ENCODE measurements at places on chromosomes 16 and 17. TPM values are rescaled to one million over a fixed set of nuclear protein-coding genes. Genes with fewer than 3 reads are reported as not detected.

- H3K4me3 ChIP-seq, result no peak overlapping the region
- peaks cover 73% of the 10 kb centered on the region for H3K36me3 ChIP-seq
- H3K27me3 ChIP-seq, result no peaks in the 10 kb centered on the region
- H3K4me1 ChIP-seq, result peaks cover 38% of the 10 kb centered on the region
- no peak for DNase-seq
Measured at GRCh38 chr17:80889231-80890195, 102.1 kb upstream of the CHMP6 start.

GRCh38 chr17:67441052-67441895 lies 64.2 kb downstream of the PITPNC1 start:
- no peaks in the 10 kb centered on the region for H3K27me3 ChIP-seq
- H3K27ac ChIP-seq, result peak overlapping the region; percentile 93
- H3K4me3 ChIP-seq, result peak overlapping the region; percentile 64
- H3K4me1 ChIP-seq, result peaks cover 87% of the 10 kb centered on the region

DNA sequence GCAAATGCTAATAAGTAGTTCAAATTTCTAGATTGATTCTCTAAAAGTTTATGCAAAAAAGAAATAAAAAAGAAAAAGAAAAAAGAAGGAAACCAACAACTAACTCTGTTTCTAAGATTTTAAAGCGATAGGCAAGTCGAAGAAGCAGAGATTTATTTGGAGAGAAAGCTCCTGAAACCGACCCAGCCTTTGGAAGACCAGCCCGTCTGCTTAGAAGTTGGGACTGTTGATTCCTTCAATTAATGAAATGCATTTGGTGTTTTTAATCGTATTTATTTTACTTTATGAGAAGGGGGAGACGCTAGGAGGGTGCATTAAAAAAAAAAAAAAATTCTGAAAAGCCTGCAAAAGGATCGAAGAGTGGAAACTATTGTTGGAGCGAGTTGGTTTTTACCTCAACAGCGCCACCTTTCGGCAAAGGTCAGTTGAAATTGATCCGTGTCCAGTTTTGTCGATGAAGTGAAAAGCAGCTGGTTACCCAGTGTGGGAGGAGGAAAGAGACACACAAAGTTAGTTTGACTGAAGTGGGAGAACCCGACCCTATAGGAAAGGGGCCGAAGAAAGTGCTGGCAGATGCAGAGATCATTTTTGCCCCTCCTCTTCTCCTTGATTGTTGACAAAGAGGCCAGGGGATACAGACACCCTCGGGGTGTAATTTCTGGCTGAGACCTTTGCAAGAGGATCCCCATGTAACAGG lies 1.5 kb upstream of the MAF start:
- no peak overlapping the region for H3K27ac ChIP-seq
- peaks cover 4% of the 10 kb centered on the region for H3K4me1 ChIP-seq
- H3K27me3 ChIP-seq, result no peaks in the 10 kb centered on the region
- H3K36me3 ChIP-seq, result no peaks in the 10 kb centered on the region
- DNase-seq, result peak; percentile 76

- no peak overlapping the region for H3K4me3 ChIP-seq
- no peak overlapping the region for H3K27ac ChIP-seq
- no peaks in the 10 kb centered on the region for H3K4me1 ChIP-seq
Measured at GRCh38 chr16:74111456-74111982, 185.1 kb upstream of the PSMD7 start.

DNA sequence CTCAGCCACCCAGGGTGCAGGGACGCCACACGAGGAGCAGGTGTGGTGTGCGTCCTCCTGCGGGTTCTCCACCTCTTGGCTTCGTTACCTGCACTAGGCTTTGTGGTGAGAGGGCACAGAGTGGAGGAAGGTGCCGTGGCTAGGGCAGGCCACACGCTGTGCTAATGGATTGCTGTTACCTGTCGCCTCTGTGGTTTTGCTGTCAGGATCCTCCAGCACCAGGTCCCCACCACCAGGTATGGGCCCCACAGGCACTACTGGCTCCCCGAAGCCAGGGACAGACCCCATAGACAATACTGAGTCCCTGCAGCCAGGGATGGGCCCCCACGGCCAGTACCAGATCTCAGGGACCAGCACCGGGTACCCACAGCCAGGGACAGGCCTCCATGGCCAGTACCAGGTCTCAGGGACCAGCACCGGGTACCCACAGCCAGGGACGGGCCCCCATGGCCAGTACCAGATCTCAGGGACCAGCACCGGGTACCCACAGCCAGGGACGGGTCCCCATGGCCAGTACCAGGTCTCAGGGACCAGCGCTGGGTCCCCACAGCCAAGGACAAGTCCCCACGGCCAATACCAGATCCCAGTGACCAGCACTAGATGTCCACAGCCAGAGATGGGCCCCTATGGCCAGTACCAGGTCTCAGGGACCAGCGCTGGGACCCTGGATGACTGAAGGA lies 315.6 kb downstream of the SEC14L1 start:
- peak overlapping the region; percentile 92 for H3K27ac ChIP-seq
- peaks cover 40% of the 10 kb centered on the region for H3K4me1 ChIP-seq
- peaks cover 40% of the 10 kb centered on the region for H3K36me3 ChIP-seq
- peak overlapping the region; percentile 77 for H3K4me3 ChIP-seq

C16orf74 gene
- 0.99 TPM for total RNA-seq

DNA sequence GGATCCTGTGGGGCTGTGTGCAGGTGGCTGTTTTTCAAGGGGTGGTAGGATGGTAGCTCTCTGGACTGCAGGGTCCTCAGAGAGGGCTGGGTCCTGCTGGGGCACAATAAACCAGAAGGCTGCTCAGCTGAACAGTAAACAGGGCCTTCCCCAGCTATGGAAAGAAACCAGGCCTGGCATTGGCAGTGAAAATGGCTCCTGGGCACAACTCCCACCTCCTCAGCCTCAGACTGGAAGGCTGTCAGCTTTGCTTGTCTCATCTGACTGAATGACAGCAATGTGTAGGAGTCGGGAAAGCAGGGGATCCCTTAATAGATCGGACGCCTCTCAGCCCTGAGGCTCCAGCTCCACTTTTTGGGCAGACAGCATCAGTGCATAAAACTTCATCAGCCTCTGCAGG lies 59.8 kb upstream of the NLRP1 start:
- no peak overlapping the region for H3K4me3 ChIP-seq
- H3K4me1 ChIP-seq, result no peaks in the 10 kb centered on the region
- H3K27ac ChIP-seq, result no peak overlapping the region
- no peaks in the 10 kb centered on the region for H3K36me3 ChIP-seq
- no peak for DNase-seq

DNA sequence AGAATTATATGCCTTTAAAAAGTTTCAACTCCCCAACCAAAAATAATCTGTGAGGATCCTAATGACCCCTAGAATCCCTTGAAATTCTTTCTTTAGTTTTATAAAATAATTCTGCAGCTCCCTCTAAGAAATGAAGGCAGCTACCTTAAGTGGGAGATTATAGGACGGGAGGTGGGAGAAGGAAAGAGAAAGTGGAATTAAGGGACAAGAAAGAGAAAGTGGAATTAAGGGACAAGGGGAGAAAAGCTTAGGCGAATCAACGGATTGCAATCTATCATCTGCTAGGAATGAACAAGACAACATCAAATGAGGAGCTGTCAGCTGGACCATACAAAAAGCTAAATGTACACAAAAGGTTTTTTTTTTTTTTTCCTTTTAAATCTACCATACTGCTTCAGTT lies 262.0 kb downstream of the ZFHX3 start:
- H3K4me3 ChIP-seq, result no peak overlapping the region
- H3K36me3 ChIP-seq, result no peaks in the 10 kb centered on the region
- DNase-seq, result no peak
- no peaks in the 10 kb centered on the region for H3K4me1 ChIP-seq

DNA sequence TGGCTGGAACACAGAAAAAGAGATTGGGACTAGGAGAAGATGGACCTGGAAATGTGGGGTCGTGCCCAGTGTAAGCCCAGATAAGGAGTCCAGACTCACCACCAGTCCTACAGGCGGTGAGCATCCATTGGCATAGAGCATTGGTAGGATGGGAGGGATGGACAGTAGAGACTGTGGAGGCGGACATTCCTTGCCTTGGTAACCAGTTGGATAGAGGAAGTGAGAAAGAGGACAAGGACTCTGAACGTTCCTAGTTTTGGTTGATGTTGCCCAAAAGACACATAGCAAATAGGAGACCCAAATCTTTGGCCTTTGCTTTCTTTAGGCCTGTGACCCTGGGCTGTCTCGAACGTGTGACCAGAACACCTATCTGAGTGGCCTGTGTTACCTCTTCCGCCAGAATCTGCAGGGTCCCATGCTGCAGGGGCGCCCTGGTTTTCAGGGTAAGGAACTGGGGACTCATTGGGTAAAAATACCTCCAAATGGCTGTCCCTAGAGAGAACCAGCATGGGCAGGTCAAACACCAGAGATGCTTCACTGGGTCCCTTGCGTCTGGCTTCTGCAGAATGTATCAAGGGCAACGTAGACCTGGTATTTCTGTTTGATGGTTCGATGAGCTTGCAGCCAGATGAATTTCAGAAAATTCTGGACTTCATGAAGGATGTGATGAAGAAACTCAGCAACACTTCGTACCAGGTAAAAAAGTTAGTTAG lies 6.4 kb downstream of the ITGAL start:
- peaks cover 65% of the 10 kb centered on the region for H3K4me1 ChIP-seq
- no peaks in the 10 kb centered on the region for H3K27me3 ChIP-seq

SDR42E2 gene
- 0.67 TPM for total RNA-seq

TNP2 gene
- total RNA-seq, result not detected

SOCS1 gene
- 12.8 TPM for total RNA-seq

PIK3R6 gene
- 0.40 TPM for total RNA-seq

PIK3R5 gene
- 77.6 TPM for total RNA-seq

GRCh38 chr17:47252209-47252608 lies 1.4 kb upstream of the ITGB3 start:
- H3K27me3 ChIP-seq, result peaks cover 9% of the 10 kb centered on the region
- no peak for DNase-seq
- no peaks in the 10 kb centered on the region for H3K36me3 ChIP-seq

NOS2 gene
- 0.30 TPM for total RNA-seq

DNA sequence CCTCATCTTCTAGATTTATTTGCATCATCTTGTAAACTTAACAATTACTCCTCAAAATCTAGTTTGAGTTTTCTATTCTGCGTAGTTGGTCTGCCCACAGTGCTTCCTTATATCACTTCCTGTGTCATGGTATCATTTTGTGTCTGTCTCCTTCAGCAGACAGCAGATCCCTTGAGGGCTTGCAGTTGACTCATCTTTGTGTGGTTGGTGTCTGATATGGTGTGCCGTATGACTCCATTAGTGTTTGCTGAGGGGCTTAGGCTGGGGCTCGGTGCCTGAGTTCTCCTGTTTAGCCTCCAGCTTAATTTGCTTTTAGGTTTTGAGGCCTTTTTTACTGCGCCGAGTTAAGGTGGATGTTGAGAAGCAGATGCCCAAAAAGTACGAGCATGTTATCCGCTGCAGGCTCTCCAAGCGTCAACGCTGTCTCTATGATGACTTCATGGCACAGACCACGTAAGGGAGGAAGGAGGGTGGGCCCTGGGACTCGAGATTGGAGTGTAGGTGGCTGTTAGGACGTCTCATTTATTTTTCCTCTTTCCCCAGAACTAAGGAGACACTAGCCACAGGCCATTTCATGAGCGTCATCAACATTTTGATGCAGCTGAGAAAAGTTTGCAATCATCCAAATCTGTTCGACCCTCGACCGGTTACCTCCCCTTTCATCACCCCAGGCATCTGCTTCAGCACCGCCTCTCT lies 16.9 kb downstream of the SRCAP start:
- H3K27ac ChIP-seq, result peak overlapping the region; percentile 27
- H3K4me1 ChIP-seq, result no peaks in the 10 kb centered on the region
- peak; percentile 12 for DNase-seq
- peaks cover 47% of the 10 kb centered on the region for H3K36me3 ChIP-seq

DNA sequence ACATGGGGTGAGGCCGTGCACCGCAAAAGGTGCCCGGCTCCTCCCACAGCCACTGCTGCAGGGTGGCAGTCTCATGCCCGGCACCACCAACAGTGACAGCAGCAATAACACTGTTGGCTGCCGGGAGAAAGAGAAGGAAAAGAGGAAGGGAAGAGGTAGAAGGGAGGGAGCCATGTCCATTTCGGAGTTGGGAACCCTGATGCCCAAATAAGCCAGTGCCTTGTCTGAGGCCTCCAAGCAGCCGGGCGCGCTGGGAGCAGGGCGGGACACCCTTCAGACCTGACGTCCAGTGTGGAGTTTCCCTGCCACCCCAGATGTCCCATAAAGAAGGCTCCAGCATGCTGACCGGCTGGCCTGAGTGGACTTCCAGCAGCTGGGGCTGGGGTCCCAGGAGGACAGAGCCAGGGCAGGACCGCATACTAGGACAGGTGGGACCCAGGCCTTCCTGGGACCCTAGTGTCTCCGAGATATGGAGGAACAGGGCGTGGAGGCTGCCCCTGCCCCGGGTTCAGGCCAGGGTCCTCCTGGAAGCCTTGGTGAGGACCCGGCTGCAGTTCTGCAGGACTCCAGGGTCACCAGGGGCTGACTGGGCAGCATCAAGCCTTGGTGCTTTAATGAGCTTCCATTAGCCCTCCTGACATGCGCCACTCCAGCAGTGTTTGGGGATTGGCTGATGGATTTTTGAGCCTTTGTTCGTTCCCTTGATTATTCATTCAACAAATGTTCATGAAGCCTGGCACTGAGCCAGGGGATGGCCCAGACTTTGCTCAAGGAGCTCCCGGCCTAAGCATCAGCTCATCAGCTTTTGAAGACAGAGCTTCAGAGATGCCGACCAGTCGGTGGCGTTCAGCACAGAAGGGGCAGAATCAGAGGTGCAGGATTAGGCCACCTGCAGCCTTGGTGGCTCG lies 223.6 kb upstream of the CIBAR2 start:
- H3K27me3 ChIP-seq, result no peaks in the 10 kb centered on the region
- H3K4me3 ChIP-seq, result peak overlapping the region; percentile 51
- peaks cover 13% of the 10 kb centered on the region for H3K4me1 ChIP-seq
- no peak for DNase-seq

CD300LG gene
- total RNA-seq, result not detected

- no peak overlapping the region for H3K4me3 ChIP-seq
- no peak for DNase-seq
- no peaks in the 10 kb centered on the region for H3K4me1 ChIP-seq
- no peaks in the 10 kb centered on the region for H3K27me3 ChIP-seq
Measured at GRCh38 chr17:82964851-82965341, 114.5 kb upstream of the METRNL start.

TMEM88 gene
- total RNA-seq, result 30.2 TPM

- peaks cover 4% of the 10 kb centered on the region for H3K36me3 ChIP-seq
- H3K4me3 ChIP-seq, result no peak overlapping the region
- DNase-seq, result no peak
- no peaks in the 10 kb centered on the region for H3K27me3 ChIP-seq
- no peak overlapping the region for H3K27ac ChIP-seq
Measured at GRCh38 chr17:4850246-4850645, 17.1 kb downstream of the MINK1 start.

DNA sequence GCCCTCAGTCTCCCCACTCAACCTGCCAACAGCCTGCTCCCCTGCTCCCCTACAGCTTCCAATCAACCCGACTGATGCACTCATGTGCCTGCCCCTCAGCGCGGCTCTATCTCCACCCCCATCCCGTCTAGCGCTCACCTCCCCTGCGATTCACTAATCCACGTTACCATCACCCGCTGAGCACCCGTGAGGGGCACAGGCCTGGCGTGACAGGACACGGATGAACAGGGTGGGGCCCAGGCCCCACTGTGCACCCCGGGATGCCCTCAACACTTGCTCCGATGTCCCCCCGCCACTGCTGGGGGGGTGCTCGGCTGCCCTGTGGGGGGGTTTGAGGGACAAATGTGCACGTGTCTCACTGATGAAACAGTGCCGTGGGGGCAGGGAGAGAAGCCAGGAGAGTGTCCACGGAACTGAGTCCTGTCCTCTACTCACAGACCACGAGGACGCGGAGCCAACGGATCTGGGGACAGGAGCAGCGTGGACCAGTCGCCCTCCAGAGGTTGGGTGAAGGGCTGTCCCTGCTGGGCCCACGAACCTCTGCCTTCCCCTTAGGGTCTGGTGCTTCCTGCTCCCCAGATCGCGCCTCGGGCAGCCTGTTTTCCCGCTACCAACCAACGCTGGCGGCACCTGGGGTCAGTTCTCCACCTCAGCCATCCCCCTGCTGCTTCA lies 66.7 kb downstream of the RPH3AL start:
- no peak overlapping the region for H3K4me3 ChIP-seq
- no peak for DNase-seq
- H3K27ac ChIP-seq, result no peak overlapping the region
- H3K27me3 ChIP-seq, result no peaks in the 10 kb centered on the region
- no peaks in the 10 kb centered on the region for H3K36me3 ChIP-seq
